HEK293T (cell line): ENCODE measurements at places on chromosomes 13 and 19.

DNA sequence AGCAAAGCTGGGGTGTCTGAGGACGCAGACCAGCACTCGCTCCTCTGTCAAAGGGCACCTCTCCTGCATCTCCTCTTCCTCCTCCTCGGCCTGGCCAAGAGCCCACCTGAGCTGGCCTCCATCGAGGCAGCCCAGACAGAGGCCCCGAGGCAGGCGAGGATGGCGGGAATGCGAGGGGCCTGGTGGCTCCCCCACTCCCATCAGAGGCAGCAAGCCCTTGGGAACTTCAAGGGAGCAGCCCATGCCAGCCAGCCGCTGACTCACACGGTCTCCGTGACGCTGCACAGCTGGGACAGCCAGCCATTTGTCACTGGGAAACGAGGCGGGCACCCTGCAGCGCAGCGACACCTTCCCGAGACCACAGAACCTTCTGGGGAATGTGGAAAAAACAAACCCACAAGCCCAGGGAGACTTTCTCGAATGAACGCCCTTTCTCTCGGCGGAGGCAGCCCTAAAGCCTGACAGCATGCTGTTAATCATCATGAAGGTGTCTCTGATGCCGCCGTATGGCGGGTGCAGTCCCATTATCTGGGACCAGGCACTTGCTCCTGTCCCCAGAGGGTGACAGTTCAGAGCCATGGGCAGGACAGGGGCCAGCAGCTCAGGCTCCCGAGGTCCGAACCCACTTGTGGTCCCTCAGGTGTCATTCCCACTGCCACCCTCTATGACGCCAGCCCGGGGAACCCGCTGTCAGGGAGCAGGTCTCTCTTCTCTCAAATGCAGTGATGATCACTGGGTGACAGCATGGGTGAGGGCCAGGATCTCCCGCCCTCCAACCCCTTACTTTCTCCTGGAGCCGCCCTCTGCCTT is 53.0 kb downstream of the PEPD start:
- no peak for DNase-seq

DNA sequence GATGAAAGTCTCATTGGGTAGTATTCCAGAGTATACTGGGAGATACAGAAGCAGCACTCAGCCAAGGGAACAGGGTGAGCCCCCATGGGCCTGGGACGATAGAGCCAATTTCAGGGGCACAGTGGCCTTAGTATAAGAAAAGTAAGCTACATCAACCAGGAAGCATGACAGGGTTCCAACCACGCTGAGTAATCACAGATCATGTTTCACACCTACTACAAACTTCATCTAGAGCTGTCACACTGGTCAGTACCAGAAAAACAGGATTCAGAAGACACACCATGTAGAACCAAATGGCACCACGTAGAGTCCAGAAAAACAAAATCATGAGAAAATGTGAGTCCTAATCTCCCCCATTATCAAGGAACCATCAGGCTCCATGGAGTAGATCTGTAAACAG is 1292.4 kb upstream of the MIR17HG start:
- no peak for DNase-seq

DNA sequence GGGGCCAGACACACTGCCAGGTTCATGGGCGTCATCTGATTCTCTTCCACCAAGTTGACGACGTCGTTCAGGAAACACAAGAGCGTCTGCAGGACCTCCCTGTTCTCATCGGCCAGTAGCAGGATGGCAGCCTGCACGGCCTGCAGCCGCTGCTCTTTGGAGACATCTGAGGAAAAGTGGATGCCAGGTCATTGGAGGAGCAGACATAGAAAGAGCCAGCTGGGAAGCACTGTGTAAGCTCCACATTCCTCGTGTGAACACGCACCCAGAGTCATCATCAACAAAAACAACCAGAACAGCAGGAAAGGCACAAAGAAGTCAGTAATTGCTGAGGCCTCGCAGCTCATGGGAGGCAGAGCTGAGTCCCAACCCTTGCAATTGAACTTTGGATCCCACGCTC is 96.5 kb downstream of the KL start:
- no peak for DNase-seq

DNA sequence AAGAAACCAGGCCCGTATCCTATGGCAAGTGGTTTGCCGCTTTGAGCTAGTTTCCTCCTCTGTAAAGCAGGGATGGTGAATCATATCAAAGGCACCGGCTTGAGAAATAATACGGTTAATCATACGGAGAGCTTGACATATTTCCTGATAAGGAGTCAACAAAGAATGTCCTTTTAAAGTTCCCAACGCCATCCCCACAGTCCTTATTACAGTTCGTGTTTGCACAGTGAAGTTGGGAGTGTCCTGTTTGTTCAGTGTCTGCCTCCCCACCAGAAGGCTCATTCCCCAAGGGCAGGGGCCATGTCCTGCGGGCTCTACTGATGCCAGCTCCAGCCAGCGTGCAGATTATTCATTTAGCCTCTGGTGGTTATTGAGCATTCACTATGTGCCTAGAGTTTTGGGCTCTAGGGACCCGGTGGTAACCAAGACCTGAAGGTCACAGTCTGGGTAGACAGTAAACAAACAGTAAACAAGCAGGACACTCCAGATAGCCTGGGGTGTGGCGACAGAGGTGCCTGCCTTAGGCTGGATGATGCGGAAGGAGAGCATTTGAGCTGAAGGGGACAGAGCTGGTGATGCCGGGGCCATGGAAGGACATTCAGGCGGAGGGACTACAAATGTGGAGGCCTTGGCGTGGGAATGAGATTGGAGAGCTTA is 6.3 kb downstream of the GRAMD1A start:
- DNase-seq: no peak

DNA sequence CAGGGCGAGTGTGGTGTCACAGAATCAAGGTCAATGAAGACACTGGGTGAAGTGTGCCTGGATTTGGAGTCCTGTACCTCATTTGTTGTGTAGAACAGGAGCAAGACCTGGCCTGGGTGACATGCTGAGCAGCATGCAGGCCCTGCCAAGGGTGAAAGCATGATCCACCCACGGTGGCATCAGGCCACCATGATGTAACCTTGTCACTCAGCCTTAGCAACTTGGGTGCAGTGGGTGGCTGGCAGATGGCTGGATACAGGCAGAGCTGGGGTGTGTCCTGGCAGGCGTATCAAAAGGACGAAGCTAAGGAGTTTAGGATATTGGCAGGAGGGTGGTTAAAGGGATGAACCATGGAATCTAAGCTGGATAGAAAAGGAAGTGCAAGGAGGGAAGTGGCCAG is 10.3 kb downstream of the THSD1 start:
- no peak for DNase-seq

DNA sequence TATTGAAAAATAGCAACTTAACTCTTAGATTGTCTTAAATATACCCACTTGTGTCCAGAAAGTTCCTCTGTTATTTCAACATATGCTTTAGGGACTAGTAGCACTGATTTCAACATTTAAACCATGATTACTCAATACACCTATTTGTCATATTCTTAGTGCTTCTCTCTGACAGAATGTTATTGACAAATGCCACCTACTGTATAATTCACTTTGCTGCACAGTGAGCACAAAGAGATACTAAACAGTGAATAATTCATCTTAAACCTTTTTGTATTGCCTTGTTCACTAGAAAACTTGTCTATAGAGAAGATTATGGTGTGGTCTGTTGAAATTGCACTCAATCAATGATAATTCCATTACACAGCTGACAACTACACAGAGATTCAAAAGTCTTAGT is 692.6 kb downstream of the PCDH17 start:
- DNase-seq: no peak

GRCh38 chr19:47176071-47176626 is 45.5 kb downstream of the SAE1 start:
- DNase-seq: no peak

- DNase-seq: peak; percentile 50
These were observed 28.8 kb upstream of the TUBGCP3 start for GRCh38 chr13:112616586-112617362.

GRCh38 chr19:50008532-50008931 is 16.6 kb downstream of the VRK3 start:
- peak; percentile 64 for DNase-seq

GRCh38 chr13:24168392-24168750 is 7.9 kb downstream of the SPATA13 start:
- DNase-seq: no peak

DNA sequence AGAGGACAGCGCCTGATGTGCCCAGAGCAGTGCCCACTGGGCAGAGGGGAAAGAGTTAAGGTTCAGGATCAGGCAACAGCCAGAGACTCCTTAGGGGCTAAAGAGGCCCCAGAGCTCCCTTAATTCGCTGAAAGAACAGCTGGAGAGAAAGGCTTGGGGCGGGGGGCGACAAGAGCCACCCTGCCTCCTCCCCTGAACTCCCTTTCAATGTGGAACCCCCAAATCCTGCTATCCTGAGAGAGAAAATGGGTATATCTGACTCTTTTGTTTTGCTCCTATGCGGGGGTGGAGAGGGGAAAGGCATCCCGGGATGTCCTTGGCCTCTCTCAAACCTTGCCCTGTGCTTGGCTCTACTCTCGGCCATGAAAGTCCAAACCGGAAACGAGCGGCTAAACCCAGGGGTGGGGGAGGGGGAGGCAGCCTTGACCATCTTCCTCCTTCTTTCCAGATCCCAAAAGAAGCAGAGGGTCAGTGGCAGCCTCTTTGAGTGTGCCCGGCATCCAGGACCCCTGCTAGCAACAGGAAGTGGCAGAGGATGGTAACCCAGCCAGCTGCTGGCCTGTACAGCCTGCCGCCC is 4.7 kb downstream of the PRKACA start:
- no peak for DNase-seq

DNA sequence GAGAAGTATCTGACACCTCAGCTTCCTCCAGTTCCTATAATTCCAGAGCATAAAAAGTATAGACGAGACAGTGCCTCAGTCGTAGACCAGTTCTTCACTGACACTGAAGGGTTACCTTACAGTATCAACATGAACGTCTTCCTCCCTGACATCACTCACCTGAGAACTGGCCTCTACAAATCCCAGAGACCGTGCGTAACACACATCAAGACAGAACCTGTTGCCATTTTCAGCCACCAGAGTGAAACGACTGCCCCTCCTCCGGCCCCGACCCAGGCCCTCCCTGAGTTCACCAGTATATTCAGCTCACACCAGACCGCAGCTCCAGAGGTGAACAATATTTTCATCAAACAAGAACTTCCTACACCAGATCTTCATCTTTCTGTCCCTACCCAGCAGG is 3.1 kb downstream of the KLF5 start:
- DNase-seq: no peak

DNA sequence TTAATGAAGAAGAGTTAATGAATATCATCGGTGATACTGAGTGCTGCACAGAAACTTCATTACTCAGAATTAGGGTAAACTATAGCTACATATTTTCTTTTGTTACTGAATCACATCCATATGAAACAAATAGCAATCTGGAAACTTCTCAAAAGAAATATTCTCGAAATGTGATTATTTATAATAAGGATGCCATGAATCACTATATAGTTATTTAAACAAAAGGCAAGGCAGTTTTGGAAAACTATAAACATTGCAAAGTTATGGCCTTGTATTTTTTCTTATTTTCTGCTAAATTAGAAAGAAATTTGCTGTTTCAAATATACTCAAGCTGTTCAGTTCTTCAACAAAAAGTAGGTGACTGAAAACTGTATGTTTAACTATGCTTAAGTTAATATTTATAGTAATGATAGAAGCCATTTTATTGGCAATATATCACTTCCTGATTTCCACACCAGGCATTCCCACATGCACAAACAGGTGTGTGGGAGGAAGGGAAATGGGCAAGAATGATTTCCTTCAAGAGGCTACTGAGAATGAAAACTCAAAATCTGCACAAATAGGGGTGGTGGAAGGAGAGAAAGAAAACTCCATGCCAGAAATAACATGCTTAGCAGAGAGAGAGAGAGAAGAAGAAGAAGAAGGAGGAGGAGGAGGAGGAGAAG is 74.5 kb upstream of the FRY start:
- DNase-seq: no peak

- no peak for DNase-seq
These were observed 15.0 kb upstream of the EPSTI1 start for GRCh38 chr13:43006893-43007631.

DNA sequence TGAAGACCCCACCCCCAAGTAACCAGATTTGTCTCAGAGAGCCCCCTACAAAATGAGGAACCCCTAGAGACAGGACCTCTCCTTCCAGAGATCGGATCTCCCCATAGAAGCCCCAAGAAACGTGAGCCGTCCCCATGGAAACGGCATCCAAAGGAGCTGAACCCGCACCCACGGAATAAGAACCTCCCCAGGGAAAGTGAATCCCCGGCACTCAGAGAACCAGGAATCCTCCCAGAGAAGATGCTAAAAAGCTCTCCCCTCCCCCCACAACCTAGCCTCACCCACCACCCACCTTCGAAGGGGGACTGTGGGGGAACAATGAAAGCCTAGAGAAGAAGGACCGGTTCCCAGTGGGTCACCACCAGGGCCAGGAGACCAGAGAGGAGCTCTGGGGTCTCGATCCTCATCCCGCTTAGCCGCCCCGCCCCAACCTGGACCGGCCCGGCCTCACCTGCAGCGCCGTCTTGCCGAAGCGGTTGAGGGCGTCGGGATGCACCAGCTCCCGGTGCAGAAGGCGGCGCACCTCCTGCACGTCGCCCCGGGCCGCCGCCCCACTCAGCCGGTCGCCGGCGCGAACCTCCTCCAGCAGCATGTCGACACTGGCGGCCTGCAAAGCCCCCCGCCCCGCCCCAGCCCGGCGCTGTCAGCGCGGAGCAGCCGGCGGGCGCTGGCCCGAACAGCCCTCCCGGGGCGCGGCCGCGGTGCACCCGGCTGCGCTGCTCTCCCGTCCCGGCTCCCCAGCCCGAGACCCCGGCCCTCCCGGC is 535 bp downstream of the CDKN2D start:
- no peak for DNase-seq

- DNase-seq: no peak
These were observed 99.0 kb downstream of the ZNF429 start for GRCh38 chr19:21604351-21604926.

DNA sequence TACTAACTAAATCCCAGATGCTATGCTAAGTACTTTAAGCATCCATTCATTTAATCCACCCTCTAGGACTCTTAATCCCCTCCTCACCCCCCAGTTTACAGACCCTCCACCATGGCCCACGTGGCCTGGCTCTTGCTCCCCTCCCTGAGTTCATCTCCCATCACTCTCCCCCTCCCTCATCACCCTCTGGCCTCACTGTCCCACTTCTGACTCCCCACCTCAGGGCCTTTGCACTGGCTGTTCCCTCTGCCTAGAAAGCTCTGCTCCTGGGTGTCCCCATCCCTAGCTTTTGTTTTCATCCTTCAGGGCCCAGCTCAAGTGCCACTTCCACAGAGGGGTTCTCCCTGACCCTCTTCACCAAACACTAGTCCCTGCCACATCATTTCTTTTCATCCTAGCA is 4.2 kb downstream of the B9D2 start:
- no peak for DNase-seq

GRCh38 chr13:21749410-21749809 is 78.5 kb downstream of the FGF9 start:
- no peak for DNase-seq

- DNase-seq: no peak
These were observed 467.9 kb downstream of the SLITRK1 start for GRCh38 chr13:83414393-83414792.

GRCh38 chr13:113153810-113154748 is 4.4 kb upstream of the PROZ start:
- peak; percentile 57 for DNase-seq

DNA sequence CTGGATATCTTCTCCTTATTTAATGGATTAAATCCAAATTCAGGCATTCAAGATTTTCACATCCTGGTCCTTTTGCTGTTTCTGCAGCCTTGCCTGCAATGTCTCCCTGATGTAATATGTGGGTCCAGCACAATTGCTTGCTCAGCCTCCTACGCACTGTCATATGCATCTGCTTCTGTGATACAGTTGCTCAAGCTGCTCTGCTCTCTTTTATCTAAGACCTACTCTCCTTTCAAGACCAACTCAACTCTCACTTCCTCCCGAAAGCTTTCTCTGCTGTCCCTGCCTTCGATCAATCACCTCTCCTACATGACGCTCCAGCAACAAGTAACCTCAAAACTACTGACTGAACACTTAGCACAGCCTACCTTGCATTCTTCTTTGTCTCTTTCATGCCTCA is 138.2 kb downstream of the DCLK1 start:
- no peak for DNase-seq
